ENCODE measurements at places on chromosomes 12 and 14. TPM values are rescaled to one million over a fixed set of nuclear protein-coding genes. Genes with fewer than 3 reads are reported as not detected.

LHX5 gene
- 1.8 TPM for total RNA-seq

HIF1A gene
- 122 TPM for total RNA-seq

- H3K4me3 ChIP-seq: no peak overlapping the region
- no peaks in the 10 kb centered on the region for H3K4me1 ChIP-seq
- H3K27me3 ChIP-seq: no peaks in the 10 kb centered on the region
Observed at GRCh38 chr12:116490471-116490870, 68.7 kb upstream of the MAP1LC3B2 start.

GRCh38 chr12:49519574-49519936, 19.3 kb upstream of the KCNH3 start:
- H3K27me3 ChIP-seq: no peaks in the 10 kb centered on the region
- no peak overlapping the region for H3K4me3 ChIP-seq
- DNase-seq: no peak
- no peaks in the 10 kb centered on the region for H3K4me1 ChIP-seq

DNA sequence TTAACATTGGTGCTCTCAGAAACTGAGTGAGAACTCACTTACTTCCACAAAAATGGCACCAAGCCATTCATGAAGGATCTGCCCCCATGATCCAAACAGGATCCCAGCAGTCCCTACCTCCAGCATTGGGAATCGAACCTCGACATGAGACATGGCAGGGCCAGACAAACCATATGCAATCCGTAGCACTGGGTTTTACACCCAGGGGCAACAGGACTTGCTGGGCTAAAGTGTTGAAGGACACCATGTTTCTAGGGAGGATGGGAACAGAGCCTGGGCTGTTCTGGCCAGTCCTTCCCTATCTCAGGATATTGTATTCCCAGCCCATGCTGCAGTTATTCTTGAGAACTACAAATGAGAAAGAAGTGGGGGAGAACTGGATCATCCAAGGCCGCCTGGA, 36.6 kb downstream of the SERPINA3 start:
- H3K27ac ChIP-seq: no peak overlapping the region
- DNase-seq: no peak
- no peak overlapping the region for H3K4me3 ChIP-seq
- no peaks in the 10 kb centered on the region for H3K27me3 ChIP-seq
- peaks cover 4% of the 10 kb centered on the region for H3K4me1 ChIP-seq
- no peaks in the 10 kb centered on the region for H3K36me3 ChIP-seq

GRCh38 chr12:14907953-14908352, 22.3 kb upstream of the MGP start:
- no peak overlapping the region for H3K27ac ChIP-seq
- peaks cover 14% of the 10 kb centered on the region for H3K4me1 ChIP-seq
- H3K4me3 ChIP-seq: no peak overlapping the region
- H3K27me3 ChIP-seq: no peaks in the 10 kb centered on the region
- H3K36me3 ChIP-seq: no peaks in the 10 kb centered on the region

Data from neural crest cell (in vitro differentiated cells).